ENCODE measurements at places on chromosomes 7 and 10. TPM values are rescaled to one million over a fixed set of nuclear protein-coding genes. Genes with fewer than 3 reads are reported as not detected.

Gene CRHR2
- polyA plus RNA-seq: 0.24 TPM

Gene HOXA3
- polyA plus RNA-seq: 46.8 TPM

Gene GNAT3
- not detected for polyA plus RNA-seq

Gene PDIA4
- polyA plus RNA-seq: 166 TPM

Gene SPDYE1
- polyA plus RNA-seq: 1.4 TPM

Gene MMRN2
- polyA plus RNA-seq: 30.6 TPM

Gene NEUROG3
- polyA plus RNA-seq: not detected

Gene C10orf67
- 0.48 TPM for polyA plus RNA-seq

Gene IL2RA
- 0.30 TPM for polyA plus RNA-seq
